ENCODE measurements at places on chromosomes 6 and 20. TPM values are rescaled to one million over a fixed set of nuclear protein-coding genes. Genes with fewer than 3 reads are reported as not detected.

Gene GJA10
- total RNA-seq = not detected

Gene ATAT1
- 7.0 TPM for total RNA-seq

GRCh38 chr20:35917077-35917476 lies 37.2 kb downstream of the SCAND1 start:
- DNase-seq = no peak

DNA sequence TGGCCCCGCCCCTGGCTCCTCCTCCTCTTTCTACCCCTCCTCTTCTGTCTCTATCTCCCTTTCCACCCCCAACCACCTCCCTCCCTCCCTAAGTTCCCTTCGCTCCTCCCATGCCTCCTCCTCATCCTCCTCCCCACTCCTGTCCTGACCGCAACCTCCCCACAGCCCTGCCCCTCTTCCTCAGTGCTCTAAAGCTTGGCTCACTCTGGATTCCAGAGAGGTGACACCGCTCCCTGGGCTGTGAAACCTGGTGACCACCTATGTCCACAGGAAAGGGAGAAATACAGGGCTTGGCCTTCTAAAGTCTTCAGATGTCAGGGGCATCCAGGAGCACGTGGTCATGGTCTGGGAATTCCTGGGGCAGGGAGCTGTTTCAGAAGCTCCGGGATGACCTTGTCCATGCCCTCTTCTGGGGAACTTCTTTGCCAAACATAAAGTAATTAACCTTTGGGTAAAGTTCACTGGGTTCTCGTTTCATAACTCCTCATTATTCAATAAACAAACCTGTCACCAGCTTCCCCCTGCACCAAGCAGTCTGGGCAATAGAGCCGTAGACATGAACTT lies 345 bp upstream of the CST5 start:
- no peak for DNase-seq

GRCh38 chr20:48335308-48336050 lies 492.3 kb downstream of the PREX1 start:
- no peak for DNase-seq

DNA sequence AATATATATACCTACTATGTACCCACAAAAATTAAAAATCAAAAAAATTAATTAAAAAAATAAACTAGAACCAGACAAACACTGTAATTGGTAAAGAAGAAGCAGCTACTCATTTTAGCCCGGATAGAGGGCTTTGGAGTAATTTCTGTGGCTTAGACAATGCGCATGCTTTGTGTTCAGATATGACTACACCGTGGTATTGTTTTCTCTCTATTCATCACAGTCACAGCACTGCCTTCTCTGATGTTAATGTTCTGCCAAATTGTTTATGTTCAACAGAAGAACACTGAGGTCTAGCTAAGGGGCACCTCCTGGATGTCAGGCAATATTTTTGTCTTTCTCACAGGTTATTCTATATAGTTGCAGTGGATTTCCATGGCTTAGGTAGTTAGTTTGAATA lies 77.5 kb upstream of the GJE1 start:
- no peak for DNase-seq

DNA sequence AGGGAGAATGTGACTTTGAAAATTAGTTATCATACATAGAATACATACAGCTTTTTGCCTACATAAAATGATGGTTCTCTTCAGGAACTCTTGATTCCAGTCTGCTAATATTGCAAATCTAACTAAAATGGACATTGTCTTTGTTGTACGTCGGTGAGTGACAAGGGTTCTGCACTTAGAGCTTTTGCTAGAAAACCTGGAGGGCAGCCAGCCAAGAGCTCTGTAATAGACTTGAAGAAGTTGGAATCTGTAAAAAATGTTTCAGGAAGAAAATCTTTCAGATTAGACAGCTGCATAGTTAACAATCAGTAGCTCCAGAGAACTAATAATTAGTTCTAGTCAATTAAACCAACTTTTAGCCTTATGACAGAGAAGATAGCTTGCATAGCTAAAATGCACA lies 138.3 kb downstream of the FLRT3 start:
- DNase-seq = no peak

Data from H4 (cell line).